ENCODE measurements at places on chromosomes 6 and 20. TPM values are rescaled to one million over a fixed set of nuclear protein-coding genes. Genes with fewer than 3 reads are reported as not detected.
A peak's percentile ranks its signal among the peaks of the same experiment; 100 is the strongest.

Gene BPIFA1
- not detected for total RNA-seq

Gene MAP7
- 12.6 TPM for total RNA-seq

Gene CCN5
- total RNA-seq: 0.20 TPM

Gene IYD
- under 0.01 TPM for total RNA-seq

Gene HLA-DRB5
- total RNA-seq: 0.79 TPM

Gene NHSL1
- 21.6 TPM for total RNA-seq

Gene LY6G6D
- 10.3 TPM for total RNA-seq

Gene HTR1B
- total RNA-seq: 0.10 TPM

Gene GUCA1A
- 0.20 TPM for total RNA-seq

Gene MYL9
- 10.3 TPM for total RNA-seq

DNA sequence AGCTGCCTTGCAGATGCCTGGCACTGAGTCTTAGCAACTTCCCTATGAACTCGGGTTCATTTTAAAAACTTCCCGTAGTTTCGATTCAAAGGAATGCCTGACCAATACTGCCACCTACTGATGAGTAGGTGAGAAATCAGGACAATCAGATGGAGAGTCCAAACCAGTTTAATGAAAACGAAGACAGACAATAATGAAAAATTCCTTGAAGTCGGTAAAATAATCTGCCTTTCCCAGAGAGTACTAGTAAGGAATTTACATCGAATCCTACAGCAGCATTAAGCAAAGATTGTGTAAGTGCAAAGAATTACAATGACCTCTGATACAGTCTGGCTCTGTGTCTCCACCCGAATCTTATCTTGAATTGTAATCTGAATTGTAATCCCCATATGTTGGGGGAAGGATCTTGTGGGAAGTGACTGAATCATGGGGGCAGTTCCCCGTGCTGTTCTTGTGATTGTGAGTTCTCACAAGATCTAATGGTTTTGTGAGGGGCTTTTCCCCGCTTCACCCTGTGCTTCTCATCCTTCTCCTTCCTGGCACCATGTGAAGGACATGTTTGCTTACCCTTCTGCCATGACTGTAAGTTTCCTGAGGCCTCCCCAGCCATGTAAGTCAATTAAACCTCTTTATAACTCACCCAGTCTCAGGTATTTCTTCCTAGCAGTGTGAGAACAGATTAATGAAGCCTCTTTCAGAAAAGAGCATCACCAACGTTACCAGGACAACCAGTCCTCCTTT lies 134.4 kb downstream of the ARHGAP18 start:
- DNase-seq: no peak

- DNase-seq: no peak
Measured at GRCh38 chr20:36525620-36526365, 15.5 kb upstream of the MYL9 start.

DNA sequence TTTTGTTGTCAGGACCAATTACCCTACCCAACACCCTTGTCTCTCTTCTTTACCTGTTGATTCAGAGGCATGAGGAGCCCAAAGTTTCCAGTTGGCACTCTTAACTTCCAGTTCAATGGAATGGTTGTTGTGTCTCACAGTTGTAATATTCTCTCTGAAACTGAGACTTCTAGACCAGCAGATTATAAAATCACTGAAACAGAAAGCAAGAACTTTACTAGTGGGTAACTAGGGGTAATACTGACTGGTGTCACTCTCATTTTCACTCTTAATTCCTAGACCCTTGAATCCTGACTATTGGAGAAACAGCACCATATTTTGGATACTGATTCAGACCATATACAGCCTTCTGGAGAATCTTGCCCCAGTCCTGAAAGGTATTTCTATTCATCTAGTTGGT lies 140.2 kb upstream of the MMS22L start:
- DNase-seq: no peak

DNA sequence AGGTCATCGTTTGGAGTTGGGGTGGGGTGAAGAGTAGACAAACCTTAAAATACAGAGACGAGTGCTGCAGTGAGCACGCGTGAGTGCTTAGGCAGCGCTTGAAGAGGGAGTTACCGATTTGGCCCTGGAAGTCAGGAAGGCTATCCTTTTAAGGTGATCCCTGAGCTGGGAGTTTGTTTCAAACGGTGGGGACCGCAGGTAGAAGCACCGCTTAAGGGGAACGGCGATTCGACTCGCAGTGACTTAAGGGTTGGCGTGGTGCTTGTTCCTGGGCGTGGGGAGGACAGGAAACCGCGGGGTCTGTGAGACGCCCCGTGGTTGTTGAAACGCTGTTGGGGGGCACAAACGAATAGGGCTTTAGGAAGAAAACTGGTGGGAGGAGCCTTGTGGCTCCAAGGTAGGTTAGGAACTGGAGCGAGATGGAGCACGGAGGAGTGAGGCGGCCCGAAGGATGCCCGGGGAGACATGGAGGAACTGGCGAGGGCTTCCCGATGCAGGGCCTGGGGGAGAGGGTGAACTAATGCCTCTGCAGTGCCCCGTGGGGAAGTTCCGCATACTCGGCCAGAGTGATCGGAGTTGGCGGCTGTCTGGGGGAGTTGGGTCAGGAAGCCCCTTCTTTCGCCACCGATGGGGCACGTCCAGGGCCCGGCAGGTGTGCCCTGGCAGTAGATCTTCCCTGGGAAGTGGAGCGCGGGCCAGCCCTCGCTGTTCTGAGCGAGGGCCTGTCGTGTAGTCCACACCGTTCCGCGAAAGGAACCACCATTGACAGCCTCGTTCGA lies 1.3 kb upstream of the CDYL start:
- peak; percentile 37 for DNase-seq

GRCh38 chr20:52461582-52461981 lies 270.0 kb upstream of the ZFP64 start:
- no peak for DNase-seq

DNA sequence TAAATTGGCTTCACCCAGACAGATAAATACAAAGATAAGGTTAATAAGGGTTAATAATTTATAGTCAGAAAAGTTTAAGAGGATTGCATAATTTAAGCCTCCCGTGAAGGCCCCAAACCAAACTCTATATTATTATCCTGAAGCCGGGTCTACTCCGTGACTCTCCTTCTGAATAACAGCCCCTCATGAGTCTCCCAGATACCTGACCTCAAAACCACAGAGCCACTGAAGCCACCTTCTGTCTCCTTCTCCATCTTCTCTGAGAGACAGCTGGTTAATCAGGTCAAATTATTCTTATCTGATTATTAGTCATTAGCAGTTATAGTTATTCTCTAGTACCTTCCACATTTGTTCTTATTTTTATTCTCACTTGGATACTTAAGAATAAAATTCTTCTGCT lies 569.2 kb upstream of the AGPAT4 start:
- DNase-seq: no peak

DNA sequence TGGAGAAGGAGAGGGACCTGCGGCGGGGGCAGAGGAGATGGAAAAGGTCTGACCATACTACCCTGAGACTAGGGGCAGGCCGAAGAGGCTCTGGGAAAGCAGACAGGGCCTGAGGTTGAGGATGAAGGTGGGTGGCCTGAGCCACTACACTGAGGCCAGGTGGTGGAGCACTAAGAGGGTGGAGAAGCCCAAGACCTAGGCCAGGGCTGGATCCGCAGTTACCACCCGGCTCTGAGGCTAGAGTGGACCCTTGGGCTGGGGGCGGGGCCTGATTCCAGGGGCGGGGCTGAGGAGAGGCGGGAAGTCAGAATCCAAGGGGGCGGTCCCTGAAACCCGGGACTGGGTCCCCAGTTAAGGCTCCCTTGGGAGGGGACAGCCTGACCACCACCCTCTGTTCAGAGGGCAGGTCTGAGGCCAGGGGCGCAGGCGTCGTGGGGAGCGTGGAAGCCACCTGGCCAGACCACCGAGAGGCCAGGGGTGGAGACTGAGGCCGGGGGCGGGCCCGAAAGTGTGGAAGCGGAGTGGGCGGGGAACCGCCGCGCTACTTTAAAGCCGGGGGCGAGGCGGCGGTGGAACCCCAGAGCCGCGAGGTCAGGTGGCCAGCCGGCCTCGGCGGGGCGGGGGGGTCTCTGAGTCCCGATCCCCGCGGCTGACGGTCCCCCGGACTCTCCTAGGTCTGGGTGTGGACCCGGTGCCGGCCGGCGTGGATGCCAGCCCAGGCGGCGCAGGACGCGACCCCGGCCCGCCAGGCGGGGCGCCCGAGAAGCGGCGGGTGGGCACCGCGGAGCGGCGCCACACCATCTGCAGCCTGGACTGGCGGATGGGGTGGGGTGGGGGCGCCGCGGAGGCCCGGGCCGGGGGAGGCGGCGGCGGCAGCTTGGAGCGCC lies 8.3 kb downstream of the CCM2L start:
- no peak for DNase-seq

DNA sequence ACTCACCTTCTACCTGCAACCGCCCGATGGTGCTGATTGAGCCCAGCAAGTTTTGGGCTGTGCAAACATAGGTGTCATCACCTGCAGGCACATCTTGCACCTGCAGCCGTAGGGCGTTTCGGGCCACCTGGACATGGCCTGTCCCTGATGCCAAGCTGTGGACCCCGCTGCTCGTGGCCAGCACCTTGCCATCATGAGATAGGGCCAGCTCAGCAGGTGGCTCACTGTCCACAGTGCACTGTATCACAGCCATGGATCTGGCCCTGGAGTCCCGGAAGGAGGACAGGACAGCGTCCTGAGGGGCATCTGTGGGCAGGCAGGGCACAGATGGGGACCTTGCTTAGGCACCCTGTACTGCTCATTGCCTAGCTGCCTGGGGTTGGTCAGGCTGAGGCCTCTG lies 10.1 kb upstream of the ADAM33 start:
- DNase-seq: no peak

DNA sequence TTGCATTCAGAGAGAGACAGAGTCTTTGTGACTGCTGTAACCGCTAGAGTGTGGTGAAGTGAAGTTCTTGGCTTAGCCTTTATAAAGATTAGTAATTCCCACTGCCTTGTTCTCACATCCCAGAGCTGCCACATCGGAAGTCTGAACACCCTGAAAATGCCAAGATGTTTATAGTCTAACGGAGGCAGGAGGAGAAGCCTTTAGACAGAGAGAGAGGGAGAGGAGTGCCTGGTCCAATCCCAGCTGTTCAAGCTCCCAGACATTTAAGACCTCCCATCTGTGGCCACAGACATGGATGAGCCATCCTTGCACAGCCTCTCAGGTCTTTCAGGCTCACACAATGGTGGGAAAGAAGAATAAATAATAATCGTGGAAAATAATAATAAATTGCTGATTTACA lies 1422.8 kb upstream of the EYS start:
- no peak for DNase-seq

DNA sequence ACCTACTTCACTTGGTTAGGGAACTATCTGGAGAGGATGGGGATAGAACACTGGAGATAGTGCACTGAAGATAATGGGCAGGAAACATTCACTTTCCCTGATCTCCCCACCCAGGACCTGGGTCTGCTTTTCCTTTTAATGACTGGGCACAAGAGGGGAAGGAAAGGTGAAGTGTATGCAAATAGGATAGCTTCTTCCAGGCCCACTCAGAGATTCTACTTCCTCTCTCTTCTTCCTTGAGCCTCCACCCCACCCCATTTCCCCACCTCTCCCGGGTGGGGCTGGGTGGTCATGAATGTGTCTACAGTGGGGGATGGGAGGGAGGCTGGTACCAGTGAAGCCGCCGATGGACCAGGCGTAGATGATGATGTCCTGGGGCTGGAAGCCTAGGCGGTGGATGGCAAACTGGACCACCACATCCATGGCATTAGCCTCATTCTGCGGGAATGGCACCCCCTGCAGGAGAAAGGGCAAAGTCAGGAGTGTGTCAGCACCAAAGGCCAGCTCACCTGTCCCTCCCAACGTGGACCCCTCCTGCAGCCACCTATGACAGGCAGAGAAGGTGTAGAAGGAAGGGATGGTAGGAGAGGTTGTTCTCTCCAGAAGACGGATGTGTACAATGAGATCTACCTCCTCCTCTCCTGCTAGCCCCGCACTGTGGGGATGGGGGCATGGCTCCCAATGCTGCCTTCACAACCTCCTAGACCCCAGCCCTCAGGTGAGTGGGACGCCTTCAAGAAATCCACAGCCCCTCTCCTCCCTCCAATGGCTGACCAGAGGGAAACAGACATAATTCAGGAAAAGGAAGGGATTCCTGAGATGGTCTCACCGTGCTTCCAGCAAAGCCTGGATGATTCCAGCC lies 8.6 kb upstream of the LY6G5C start:
- DNase-seq: no peak

DNA sequence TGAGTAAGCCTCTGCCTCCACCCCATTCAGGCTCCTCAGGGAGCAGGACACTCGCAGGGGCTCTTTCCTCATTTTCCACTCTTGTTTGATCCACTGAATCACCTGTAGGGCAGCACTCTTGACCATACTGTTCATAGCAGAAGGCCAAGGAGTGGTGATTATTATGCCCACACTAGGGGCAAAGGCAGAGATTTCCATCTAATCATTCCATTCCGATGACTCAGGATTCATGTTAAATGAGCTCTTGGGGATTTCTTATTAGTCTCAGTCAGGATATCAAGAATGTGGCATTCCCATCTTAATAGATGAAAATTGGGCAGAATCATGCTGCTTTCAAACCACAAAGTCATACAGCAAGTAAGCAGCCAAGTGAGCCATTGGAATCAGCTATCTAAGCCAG lies 101.9 kb upstream of the MOCS1 start:
- no peak for DNase-seq

- DNase-seq: no peak
Measured at GRCh38 chr20:18511571-18511970, 3.8 kb downstream of the SEC23B start.

- DNase-seq: no peak
Measured at GRCh38 chr6:159862103-159862502, 28.7 kb upstream of the MAS1 start.

DNA sequence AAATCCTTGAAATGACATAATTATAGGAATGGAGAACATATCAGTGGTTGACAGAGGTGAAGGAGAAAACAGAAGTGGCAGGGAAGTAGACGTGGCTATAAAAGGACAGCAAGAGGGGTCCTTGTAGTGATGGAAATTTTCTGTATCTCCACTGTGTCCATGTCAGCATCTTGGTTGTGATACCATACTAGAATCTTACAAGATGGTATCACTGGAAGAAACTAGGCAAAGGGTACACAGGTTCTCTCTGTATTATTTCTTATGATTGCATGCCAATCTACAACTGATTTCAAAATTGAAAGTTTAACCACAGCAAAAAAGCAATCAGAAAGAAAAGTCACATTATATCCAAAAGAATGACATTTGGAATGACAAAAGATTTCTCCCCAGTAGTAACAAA lies 16.4 kb upstream of the ZC3H12D start:
- DNase-seq: no peak

- no peak for DNase-seq
Measured at GRCh38 chr6:53635322-53635721, 30.2 kb downstream of the KLHL31 start.

- DNase-seq: no peak
Measured at GRCh38 chr6:46926481-46926880, 4.7 kb upstream of the ADGRF5 start.

DNA sequence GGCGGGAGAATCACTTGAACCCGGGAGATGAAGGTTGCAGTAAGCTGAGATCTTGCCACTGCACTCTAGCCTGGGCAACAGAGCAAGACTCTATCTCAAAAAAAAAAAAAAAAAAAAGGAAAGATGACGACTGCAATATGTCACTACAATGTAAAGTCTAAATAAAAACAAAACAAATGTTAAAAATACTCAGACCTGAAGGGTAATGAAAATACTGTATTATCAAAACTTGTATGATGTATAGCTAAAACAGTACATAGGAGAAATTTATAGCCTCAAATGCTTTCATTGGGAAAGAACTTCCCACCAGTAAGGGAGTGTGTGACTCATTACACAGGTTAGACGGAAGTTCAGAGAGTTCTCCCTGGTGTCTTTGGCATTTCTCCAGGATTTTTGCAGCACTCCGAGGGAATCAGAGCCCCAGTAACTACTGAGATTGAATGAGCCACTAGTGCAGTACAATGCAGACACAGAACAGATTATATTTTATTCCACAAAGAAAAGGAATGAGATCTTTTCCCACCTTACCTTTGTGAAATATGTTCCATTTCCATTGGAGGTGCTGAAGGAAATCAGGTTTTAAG lies 12.5 kb upstream of the RALGAPB start:
- no peak for DNase-seq

Measured in skin of body (tissue), 3 donors.